ENCODE measurements at places on chromosomes 7 and 10. TPM values are rescaled to one million over a fixed set of nuclear protein-coding genes. Genes with fewer than 3 reads are reported as not detected.

DNA sequence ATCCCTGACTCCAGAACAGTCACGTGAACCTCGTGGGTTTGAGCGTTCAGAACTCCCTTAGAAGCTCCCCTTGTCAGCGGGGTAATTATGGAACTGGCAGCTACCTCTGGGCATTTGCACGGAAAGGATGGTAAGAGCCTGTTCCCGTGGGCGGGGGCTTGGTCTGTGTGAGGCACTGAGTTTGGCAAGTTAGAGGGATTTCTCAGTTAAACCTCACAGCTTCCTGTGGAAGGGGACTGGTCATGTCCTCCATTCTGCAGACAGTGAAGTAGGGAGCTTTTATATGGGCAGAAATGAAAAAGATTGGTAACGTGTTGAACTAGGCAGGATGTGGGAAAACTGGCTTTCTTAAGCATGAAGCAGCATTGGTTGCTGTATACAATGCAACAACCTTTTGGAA is 16.0 kb downstream of the PALD1 start:
- no peak for DNase-seq

DNA sequence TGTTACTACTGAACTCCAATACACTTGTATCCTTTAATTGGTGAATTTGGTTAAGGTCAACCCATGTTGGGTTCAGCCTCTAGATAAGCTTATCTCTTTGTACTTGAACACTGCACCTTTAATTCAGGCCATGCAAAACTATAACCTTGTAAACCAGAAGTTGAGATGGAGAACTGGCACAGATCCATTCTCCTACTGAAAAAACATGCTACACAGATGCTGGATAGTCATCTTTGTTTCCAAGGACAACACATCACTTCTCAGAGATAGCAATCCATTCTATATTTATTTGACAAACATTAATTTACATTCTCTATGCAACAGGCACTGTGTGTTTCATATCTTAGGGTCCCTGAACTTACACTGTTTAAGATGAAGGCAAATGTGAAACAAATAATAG is 2.9 kb upstream of the CDK14 start:
- no peak for DNase-seq

GRCh38 chr10:103659674-103660363 is 166.3 kb downstream of the NEURL1 start:
- no peak for DNase-seq

- no peak for DNase-seq
Measured at GRCh38 chr10:25308278-25308677, 133.5 kb downstream of the GPR158 start.

GRCh38 chr10:6217611-6218010 is 14.9 kb downstream of the PFKFB3 start:
- DNase-seq: no peak

- DNase-seq: no peak
Measured at GRCh38 chr10:113522460-113522859, 30.4 kb upstream of the HABP2 start.

GRCh38 chr10:88064608-88065382 is 201.4 kb downstream of the PTEN start:
- no peak for DNase-seq

Gene HOXA9
- total RNA-seq: not detected

GRCh38 chr7:120841608-120842007 is 16.3 kb downstream of the TSPAN12 start:
- no peak for DNase-seq

- no peak for DNase-seq
Measured at GRCh38 chr7:3821488-3821887, 520.4 kb downstream of the SDK1 start.

GRCh38 chr7:123537026-123537642 is 2.7 kb upstream of the IQUB start:
- no peak for DNase-seq

DNA sequence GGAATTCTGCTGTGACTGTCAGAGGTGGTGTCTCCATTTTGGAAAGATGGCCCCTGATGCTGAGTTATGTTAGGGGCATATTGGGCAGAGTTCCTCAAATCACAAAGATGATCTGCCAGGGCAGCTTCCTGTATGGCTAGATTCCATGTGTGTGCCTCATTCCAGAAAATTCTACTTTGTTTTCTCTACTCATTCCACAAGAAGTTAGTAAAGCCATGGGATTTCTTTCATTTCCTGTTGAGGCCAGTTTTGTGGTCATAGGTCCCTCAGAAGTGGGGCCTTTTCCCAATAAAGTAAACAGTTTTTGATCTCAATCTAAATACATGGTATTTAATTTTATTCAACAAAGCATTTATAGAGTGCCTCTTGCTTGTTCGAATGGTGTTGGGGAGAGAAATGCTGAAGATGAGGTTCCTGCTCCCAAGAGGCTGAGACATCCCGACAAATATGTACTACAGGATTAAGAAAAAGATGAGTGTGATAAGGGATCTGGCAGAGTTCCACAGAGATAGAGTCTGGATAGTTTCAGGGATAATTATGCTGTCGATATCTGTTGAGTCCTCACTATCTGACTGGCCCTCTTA is 33.0 kb downstream of the MINDY4 start:
- DNase-seq: no peak

DNA sequence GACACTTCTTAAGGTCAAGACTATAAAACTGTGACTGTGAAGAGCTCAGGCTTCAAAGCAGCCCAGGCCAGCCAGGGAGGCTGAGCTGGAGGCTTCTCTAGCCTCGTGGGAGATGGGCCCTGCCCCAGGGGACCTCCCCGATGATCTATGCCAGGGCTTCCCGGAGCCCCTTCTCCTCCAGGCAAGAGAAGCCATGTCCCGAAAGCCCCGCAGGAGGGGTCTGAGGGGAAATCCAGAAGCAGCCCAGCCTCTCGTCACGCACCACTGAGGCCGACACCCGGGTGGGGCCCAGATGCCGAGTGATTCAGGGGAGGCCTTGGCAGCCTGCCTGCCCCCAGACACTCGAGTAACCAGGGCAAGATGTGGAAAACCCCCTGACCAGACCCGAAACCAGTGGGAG is 63.7 kb downstream of the PROSER2 start:
- no peak for DNase-seq

Gene TMEM130
- 0.20 TPM for total RNA-seq

DNA sequence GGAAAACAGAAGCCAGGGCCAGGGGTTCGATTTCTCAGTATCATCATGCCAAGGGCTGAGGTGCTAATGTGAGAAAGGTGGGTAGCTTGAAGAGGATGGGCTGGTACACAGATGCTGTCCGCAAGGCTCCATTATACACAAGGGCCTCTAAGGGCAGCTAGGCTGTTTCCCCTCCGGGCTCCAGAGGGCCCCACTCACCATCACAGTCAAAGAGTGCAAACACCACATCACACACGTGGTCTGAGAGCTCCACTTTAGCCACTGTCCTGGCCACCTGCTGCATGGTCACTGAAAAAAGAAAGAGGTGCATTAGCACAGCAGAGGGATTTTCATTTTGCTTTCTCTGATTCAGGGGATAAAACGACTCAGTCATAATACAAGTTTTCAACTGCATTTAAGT is 20.9 kb upstream of the DNAJB12 start:
- DNase-seq: no peak

- DNase-seq: no peak
Measured at GRCh38 chr10:74384615-74385183, 233.7 kb downstream of the ADK start.

DNA sequence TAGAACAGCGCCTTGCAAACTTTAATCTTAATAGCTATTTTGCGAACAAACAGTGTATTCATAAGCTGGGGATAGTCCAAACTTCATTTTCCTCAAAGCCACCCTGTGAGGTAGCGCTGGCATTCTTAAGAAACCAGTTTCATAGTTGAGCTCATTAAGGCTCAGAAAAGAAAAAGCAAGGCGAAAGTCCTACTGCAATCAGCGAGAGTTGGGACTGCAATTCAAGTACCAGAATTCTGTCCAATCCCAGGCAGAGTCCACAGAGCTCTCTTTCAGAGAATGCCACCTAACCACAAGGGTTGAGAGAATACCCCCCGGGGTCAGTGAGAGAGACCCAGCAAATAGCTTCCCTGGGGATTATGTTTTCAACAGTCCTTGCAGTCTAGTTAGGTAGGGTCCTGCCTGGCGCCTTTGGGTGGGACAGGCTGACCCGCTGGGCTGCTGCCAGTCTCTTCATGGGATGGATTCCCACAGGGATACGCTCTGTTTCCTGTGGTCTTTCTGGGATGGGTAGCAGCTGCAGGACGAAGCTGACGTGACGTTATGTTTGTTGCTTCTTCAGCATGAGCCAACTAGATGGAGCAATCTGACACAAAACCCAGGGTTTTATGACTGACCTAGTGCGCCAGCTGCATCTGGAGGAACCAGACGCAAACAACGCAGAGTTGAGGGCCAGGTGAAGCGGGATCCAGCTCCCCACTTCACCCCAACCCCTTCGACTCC is 16.0 kb downstream of the BMPER start:
- DNase-seq: no peak

Gene COG5
- total RNA-seq: 49.5 TPM

DNA sequence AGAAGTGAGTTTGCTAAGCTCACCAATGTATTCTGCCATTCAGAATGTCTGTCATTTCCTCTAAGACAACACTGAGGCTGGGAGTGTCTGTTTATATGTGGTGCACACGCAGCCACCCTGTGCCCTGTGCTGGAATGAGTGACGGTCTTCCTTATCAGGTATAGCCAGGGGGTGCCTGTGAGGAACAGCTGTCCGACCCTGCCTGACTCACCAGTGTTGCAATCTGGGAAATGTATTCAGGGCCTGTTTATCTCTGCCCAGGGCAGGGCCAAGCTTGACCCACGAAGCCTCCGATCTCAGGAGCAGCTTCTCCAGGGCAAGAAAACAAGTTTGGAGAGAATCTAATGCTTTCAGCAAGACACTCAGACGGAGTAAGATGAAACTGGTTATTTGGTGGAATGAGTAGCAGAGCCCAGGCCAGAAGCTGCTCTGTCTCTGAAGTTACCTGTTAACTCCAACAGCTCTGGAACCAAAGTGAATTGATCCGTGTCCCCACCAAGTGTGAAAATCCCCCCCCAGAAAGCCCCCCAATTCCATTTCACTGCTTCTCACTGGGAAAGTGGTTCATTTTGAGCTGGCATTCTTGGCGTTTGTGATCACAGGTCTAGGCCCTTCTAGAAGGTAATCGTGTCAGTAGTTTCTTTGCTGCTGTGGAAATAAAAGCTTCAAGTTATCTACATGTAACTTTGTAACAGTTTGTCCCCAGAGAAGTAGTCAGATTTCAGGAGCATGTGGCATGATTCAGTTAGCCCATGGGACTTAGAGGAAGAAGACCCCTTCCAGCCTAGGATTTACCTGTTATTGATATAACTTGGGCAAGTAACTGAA is 6.1 kb upstream of the UBE2H start:
- DNase-seq: no peak

DNA sequence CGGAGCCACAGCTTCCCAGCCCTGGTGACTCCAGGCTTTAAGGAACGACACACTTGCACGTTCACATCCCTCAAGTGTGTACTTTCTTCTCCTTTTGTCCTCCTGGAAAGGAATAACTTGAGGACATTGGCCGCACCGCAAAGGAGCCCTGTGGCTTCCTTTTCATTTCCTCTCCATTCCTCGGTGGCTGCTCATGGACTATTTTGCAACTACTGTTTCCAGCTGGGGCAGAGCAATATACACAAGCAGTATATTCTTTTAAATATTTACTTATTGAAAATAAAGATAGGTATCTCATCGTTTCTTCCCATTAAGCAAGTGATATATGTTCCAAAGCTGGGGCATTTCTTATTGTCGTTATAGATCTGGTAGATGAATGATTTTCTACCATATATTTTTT is 97.2 kb upstream of the LYZL1 start:
- no peak for DNase-seq

Gene CACNA2D1
- total RNA-seq: 25.1 TPM

DNA sequence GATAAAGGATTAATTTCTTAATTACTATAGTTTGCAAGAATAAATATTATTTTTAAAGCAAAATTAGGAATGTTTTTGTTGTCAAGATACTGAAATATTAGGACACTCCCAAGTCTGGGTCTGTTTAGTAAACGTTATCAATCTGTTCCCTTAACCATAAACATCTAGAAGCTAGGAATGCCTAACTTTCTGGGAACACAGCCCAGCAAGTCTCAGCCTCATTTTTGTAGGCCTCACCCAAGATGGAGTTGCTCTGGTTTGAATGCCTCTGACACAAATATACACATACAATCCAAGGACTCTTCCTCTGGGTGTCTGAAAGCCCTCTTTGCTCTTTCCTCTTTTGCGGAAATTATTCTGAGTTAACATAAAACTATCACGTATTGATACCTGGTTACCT is 487.4 kb upstream of the CELF2 start:
- no peak for DNase-seq

GRCh38 chr7:25911738-25912607 is 240.0 kb upstream of the NFE2L3 start:
- no peak for DNase-seq

- DNase-seq: no peak
Measured at GRCh38 chr10:127276794-127277462, 80.5 kb upstream of the INSYN2A start.

DNA sequence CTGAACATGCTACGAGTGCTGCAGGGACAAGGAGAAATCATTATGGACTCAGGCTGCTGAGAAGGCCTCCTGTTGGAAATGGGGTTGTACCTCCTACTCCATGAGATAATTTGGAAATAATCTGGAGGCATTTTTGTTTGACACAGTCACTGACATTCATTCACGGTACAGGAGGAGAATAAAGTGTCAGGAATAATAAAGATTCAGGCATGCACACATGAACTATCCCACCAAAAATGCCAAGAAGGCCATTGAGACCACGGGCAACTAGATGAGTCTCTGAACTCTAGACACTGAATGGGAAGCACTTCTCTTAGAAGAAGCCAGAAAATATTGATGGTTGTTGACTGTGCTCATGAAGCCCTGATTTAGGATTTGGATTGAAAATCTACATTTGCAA is 220.9 kb upstream of the HABP2 start:
- no peak for DNase-seq

Gene TYW1B
- total RNA-seq: 5.7 TPM

DNA sequence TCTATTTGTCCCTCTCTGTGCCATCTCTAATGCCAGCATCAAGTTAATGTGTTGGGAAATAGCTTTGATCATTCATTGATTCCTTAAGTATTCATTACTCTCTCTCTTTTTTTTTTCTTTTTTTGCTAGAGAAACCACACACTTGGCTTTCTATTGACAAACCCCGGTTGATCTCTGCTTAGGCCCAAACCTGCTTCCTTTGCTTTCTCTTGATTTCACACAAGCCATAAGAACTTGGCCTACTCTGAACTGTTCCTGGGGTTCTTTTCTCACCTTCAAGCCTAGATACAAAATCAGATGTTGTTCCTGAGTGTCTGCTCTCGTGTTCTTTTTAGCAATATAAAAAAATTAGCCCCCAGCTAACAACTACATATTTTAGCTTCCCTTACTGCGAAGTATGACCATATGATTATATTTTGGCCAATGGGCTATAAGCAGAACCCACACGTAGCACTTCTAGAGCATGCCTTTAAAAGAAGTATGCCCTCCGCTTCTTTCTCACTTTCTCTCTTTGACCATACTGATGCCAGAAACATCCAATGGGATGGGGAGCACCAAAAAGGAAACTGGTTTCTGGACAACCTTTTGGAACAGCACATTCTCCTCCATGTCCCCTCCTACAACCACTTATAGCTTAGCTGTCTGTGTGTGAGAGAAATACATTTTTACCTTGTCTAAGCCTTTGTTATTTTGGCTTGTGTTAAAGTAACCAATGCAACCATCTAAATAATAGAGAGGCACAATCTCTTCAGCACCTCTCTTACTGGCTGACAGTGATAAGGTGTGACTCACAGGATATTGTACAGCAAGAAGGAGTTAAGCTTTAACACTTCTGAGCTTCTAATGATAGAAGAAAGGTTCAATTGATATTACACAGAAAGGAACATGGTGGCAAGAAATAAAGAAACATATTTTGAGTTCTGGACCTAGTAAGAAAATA is 96.6 kb upstream of the LRRN3 start:
- DNase-seq: no peak
